ENCODE measurements at places on chromosomes 12 and 14. TPM values are rescaled to one million over a fixed set of nuclear protein-coding genes. Genes with fewer than 3 reads are reported as not detected.

PPHLN1 gene
- total RNA-seq = 59.9 TPM

PLXNC1 gene
- total RNA-seq = under 0.01 TPM

TAS2R50 gene
- total RNA-seq = not detected

APOF gene
- not detected for total RNA-seq

TEX22 gene
- total RNA-seq = not detected

GPRC5D gene
- not detected for total RNA-seq

EIF2B2 gene
- total RNA-seq = 81.2 TPM

OR4K1 gene
- total RNA-seq = not detected

STYK1 gene
- 2.1 TPM for total RNA-seq

ANKS1B gene
- total RNA-seq = not detected

IFT43 gene
- 37.9 TPM for total RNA-seq

KLRC4 gene
- not detected for total RNA-seq

DEPDC4 gene
- total RNA-seq = 0.62 TPM

Measured in hair follicular keratinocyte (primary cell).